ENCODE measurements at places on chromosomes 7 and 10.

DNA sequence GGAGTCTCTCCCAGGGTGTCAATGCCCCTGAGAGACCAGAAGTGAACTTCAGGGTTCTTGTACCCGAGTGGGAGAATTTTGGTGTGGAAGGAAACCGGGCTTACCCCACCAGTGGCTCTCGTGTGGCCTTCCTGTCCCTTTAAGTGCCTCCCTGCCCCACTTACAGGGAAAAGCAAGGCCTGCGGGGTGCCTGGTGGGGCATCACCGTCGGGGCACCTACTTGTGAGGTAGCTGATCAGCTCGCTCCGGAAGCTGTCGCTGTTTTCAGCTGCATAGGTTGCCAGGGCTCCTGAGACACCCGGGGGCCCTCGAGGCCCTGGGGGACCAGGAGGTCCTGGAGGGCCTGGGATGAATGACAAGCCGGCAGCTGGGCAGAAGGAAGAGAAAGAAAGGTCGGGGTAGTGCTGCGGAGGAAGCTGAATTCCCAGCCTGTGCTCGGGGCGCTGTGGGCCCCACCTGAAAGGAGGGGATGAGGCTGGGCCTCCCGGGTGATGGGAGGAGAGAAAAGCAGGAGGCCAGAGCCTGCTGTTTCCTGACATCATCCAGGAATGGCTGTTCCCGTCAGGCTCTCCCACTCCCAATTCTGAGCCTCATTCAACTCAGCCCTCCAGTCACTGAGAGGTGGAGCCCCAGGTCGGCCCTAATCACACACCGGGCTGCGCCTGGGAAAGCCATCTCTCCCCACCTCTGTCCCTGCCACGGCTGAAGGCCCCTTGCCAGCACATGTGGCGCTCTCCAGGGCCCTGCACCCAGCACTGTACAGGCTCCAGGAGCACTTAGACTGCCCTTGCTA lies 51.1 kb downstream of the COL17A1 start:
- DNase-seq, result no peak

- no peak for DNase-seq
These were observed 101.9 kb upstream of the TNRC18 start for GRCh38 chr7:5525271-5526099.

GRCh38 chr10:98235846-98236245 lies 32.1 kb downstream of the LOXL4 start:
- DNase-seq, result no peak

- DNase-seq, result no peak
These were observed 205.4 kb downstream of the ARHGAP12 start for GRCh38 chr10:31723106-31723750.

DNA sequence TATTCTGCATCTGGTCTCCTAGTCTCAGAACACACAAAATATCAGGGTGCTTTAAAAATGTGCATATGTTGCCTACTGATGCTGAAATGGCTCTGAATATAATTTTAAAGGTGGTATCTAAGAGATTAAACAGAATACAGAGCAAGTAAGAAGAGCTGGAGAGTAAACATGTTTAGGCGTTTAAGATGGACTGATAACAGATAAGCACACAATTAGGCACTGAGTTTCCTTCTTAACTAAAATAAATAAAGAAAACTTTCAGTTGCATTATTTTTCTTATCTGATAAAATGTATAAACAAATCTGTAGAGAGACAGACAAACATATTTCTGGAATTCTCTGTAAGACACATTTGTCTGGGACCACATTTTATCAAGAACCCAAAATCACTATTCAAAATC lies 35.6 kb upstream of the DGKB start:
- DNase-seq, result no peak

- DNase-seq, result no peak
These were observed 491.8 kb upstream of the SEMA3A start for GRCh38 chr7:84686373-84686772.

GRCh38 chr7:69605070-69605469 lies 6.8 kb downstream of the AUTS2 start:
- DNase-seq, result no peak
